NCI-H510A treated with DMSO at 0.1 percent for 48 hours (cell line): ENCODE measurements at places on chromosomes 2 and 18.

GRCh38 chr18:32175265-32175664 lies 14.6 kb upstream of the MEP1B start:
- DNase-seq = no peak

GRCh38 chr18:11091746-11092145 lies 57.6 kb downstream of the PIEZO2 start:
- no peak for DNase-seq

DNA sequence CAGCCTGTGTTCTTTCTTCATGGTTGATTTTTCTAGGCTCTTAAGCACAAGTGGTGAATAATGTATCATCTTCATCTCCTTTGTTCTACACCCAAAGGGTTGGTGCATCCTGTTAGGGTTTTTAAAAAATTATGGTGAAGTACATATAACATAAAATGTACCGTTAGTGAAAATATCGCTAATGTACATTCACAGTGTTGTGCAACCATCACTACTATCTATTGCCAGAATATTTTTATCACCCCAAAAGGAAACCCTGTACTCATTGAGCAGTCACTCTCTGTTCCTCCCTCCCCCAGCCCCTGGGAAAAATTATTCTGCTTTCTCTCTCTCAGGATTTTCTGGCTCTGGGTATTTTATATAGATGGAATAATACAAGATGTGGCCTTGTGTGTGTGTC lies 98.5 kb downstream of the PRKCE start:
- DNase-seq = no peak

DNA sequence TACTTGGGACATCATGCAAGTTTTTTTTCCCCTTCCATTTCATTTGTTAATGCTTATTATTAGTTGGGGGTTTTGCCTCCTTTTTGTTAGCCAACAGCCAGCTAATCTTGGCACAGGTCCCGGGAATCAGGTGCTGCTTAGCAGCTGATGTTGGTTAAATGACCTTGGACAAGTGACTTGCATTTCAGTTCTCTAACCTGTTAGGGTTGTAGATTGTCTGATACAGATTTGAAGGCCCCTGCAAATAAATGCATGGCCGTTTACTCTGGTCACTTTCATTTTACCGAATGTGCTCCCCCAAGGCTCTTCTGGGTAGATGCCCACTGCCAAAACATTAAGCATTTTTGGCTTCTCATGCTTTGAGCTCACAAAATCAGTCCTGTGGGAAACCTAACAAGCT lies 120.9 kb downstream of the SPTBN1 start:
- DNase-seq = peak; percentile 39

DNA sequence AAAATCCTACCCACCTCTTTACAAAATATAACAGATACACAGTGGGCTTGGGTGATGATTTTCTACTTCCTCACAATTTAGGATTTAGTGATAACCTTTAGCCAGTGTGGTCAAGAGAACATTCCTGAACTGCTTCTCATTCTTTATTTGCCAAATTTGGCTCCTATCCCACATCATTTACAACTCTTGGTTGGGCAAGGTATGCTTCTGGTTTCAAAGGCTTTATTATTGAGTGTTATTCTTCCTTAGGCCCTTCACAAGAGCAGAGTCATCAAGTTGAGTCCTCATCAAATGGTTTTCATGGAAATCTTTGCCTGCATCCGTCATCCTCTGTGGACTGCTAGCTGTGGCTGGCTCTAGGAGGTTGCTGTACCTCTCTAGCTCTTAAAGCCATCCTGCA lies 472.0 kb upstream of the ETAA1 start:
- no peak for DNase-seq

DNA sequence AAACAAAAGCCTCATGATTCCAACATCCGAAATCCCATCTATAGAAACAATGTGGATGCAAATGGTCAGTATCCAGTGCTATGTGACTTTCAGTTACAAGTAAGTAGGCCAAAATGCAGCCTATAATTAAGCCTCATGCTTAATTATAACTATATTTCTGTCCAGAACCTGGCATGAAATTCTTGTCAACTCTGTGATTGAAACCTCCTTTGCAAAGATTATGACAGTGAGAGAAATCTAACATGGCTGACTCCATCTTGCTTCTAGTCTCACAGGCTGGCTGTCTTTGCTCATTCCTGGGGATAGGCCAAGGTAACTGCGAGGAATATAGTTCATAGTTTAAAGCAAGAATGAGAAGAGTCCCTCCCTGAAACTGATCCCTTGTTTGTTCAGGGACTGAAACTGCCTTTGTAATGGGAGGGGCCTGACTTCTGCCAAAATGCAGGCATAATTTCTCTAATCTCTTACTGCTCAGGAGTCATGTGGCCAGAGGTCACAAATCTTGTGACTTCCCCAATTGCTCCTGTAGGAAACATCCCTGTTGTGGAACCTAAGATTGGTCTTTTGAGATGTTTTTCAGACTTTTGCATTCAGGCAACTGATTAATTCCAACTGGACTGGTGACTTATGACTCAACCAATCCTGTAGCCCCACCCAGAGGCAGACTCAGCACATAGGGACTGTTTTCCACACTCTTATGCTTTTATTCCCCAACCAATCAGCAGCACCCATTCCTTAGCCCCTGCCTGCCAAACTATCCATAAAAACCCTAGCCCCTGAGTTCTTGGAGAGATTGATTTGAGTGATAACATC lies 84.5 kb upstream of the TLK1 start:
- no peak for DNase-seq

DNA sequence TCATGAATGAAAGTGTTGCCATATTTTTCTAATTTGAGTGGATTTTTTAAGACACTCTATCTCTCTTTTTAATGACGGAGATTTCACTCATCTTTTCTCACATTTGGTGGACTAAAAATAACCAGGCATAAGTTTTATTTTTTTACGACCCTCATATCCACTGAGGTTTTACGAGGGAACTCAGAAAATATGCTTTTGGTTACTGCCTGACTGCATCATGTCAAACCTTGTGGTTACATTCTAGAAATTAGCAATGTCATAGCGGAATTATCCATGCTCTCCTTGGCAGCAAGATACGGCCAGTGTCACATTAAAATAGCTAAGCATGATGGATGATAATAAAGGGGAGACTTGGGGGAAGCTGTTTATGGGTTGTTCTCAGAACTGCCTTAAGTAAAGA lies 428.6 kb upstream of the FSHR start:
- no peak for DNase-seq

GRCh38 chr2:237742191-237742590 lies 56.4 kb upstream of the RBM44 start:
- no peak for DNase-seq

DNA sequence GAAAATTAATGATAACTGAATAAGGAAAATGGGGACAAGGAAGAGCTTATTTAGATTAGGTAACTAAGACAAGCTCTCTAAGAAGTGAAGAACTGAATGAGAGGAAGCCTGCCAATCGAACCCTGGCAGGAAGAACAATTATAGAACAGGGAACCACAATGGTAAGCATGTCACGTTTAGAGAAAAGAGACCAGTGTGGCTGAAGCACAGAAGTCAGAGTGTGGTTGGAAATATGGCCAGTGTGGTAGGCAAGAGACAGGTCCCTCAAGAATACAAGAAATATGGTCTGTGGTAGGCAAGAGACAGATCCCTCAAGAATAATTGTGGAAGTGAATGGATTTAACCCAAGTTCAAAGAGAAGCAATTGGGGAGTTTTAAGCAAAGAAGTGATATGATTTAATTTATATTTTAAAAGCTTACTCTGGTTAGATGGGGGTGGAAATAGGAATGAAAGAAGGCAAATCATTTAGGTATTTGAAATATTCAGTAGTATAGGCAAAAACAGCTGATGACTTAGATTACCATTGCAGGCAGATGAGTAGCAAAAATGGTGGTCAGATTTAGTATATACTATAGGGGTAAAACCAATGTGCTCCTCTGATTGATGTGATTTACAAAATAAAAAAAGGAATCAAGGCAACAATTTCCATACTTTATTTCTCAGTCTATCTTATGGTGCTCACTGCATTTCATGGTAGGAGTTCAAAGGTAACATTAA lies 38.8 kb upstream of the ERMN start:
- DNase-seq = no peak

GRCh38 chr2:37573451-37574388 lies 97.7 kb downstream of the CDC42EP3 start:
- DNase-seq = peak; percentile 32

DNA sequence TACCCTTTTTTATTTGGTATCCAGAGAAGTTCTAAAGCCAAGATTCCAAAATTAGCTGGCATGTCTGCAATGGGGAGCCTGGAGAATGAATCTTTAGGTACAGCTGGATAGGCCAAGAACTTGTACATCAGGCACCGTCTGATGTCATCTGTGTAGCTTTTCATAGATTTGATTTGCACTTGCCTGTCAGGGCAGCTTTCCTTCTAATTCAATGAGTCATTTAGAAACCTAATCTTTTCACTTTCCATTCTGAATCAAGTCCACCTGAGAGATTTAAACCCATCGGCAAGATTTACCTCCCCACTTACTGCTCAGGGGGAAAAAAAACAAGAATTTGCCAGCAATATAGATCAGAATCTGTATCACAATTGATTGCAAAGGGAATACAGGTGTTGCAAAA lies 60.9 kb upstream of the ACAA2 start:
- DNase-seq = no peak

DNA sequence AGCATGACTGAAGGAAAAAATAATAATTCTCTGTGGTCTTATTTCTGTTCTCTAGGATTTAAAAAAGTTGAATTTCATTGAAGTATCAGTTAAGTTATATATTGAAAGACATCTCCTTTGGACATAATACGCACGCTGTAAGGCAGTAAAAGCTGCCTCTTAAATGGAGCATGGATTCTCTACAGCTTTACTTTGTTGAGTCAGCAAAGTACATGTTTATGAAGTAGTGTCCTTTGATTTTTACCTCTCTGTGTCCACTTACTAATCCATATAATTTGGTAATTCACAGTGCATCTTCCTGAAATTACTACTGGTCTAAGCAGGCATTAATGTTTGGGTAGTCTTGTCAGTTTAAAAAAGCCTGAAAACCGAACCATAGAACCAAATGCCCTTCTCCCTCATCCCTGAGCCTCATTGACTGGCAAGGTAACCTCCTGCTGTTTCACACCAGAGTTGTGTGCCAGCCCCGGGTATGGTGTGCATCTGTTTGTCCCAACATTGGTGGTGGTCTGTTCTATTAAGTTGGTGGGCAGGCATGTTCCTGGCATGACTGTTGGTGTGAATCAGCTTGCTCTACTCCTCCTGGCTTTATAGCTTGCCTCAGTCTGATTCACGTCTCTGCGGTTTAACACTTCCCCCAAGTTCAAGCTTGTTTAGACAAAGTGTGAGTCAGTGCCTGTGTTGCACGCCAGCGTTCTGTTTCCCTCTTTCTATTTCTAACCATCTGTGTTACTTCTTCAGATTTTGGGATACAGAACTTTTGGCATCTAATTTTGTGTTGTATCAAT lies 71.0 kb upstream of the ITM2C start:
- no peak for DNase-seq

DNA sequence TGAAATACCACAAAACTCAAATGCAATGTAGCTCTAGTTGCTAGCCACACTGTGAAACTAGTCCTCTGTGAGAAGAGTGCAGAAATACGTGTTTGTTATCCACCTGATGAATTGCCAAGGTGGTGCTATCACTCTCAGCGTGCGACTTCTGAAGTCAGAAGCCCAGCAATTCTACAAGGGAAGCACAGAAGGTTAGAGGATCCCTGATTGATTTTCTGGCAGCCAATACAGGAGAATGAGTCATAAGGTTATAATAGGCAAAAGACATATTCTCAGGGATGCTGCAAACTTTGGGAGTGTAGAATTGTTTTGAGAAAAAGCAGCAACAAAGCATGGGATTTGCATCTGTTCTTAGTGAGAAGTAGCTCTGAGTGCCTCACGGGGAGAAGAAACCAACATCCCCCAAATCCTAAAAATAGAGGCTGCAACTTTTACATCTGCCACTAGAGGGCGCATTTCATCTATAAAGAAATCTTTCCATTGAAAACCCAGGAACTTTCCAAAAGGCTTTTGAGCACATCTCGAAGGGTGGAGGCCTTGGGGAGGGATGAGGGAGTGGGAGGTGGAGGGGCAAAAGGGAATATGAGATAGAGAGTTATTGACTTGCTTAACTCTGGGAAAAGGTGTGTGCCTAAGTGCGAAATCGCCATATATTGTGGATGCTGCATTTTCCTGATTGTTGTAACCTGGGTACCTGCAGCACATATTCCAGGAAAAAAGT lies 78.0 kb downstream of the TMEM182 start:
- DNase-seq = peak; percentile 61

GRCh38 chr2:149223472-149224095 lies 106.8 kb upstream of the LYPD6 start:
- DNase-seq = no peak

GRCh38 chr2:238521870-238522269 lies 95.1 kb downstream of the ASB1 start:
- no peak for DNase-seq

DNA sequence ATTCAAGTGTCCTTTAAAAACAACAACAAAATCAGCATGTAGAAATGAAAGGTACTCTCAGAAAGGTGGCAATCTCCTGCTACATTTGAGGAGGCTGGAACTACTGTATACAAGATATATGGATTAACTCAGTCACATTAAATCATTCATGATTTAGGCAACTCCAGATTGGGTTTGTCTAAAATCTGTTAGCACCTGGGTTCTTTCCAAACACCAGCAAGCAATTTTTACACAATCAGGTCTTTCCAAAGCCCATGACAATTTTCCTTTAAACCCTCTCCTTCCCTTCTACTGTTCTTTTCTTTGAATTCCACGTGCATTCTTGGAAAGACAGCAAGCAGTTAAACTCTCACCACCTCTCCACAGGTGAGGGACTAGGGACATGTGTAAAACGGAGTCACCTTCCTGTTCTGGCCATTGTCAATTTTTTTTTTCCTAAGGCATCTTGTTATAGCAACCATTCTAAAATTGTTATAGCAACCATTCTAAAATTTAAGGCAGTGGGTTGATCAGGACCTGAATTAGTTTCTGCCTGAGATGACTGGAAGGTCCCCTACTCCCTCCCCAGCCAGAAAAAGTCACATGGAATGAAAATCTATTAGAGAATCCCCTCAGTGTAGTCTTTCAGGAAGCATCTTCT lies 113.9 kb downstream of the ANKRD44 start:
- DNase-seq = no peak

- no peak for DNase-seq
Measured at GRCh38 chr18:62566199-62566598, 43.4 kb downstream of the ZCCHC2 start.

GRCh38 chr2:17588031-17588430 lies 47.5 kb downstream of the VSNL1 start:
- DNase-seq = no peak

DNA sequence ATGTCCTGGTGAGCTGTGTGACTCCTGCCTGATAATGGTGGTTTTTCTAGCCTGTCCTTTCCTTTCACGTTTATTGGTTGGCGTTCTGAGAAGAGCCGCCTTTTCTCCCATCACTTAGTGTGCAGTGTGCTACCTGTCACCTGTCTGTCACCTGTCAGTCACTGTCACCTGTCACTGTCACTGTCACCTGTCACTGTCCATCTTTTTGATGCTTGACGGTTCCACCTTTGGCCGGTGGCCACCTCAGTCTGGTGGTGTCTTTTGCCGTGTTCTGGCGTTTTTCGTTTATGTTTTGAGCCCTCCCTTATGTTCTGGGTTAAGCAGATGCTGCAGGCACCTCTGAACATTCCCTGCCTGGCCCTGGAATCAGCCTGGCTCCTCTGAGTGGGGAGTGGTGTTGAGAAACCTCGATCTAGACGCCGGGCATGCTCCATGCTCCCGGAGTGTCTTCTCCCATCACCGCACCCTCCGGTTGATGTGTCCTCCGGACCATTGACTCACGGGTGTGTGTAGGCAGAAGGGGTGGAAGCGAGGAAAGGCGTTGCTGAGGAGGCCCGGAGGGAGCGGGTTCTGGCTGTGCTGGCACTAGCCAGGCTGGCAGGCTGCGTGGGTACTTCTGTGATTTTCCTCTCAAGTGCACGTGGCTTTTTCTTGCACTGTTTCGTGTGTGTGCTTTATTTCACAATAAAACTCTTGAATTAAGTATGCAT lies 20.7 kb downstream of the DTYMK start:
- DNase-seq = no peak
